ENCODE measurements at places on chromosomes 12 and 14.

DNA sequence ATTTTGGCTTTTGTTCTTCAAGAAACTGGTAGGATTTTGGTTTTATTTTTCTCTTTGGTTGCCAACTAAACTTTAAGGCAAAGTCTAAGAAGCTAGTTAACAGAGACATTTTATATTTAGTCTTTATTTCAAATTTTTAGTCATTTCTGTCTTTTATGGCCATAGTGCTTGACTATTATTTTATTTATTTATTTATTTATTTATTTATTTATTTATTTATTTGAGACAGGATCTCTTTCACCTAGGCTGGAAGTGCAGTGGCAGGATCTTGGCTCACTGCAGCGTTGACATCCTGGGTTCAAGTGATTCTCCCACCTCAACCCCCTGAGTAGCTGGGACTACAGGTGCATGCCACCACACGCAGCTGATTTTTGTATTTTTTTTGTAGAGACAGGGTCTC lies 3.1 kb downstream of the MON2 start:
- DNase-seq: no peak

DNA sequence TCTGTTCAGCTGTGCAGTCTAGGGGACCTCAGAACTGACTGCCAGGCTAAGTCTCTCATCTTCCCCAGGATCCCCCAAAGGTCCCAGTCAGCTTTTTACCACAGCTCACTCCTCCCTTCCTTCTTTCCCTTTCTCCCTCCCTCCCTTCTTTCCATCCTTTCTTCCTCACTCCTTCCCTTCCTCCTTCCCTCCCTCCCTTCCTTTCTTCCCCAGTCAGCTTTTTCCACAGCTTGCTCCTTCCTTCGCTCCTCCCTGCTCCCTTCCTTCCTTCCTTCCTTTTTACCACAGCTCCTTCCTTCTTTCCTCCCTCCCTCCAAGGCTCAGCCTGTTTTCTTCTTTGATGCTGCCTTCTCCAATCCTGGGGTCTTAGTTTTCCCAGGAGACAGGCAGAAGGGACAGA lies 39.2 kb downstream of the ATG14 start:
- DNase-seq: no peak

- no peak for DNase-seq
Observed at GRCh38 chr12:12792421-12792820, 7.0 kb downstream of the APOLD1 start.

GRCh38 chr12:43737646-43738045 lies 20.9 kb downstream of the PUS7L start:
- peak; percentile 77 for DNase-seq

DNA sequence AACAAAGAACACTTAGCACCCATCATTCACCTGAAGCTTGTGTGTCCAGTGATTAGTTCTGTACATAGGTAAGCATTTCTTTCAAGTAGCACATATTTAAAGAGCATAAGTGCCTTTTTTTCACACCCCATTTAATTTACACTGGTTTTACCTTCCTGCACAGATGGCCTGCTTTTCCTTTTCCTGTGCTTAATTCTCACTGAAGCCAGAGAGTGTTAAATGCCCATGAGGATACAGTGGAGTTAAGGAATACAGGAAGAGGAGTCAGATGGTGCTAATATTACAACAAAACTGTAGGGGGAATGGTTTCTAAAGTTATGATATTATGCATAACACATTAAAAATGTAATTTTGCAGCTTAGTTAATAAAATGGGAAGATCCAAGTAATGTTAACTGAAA lies 31.0 kb upstream of the SLC38A1 start:
- DNase-seq: no peak

DNA sequence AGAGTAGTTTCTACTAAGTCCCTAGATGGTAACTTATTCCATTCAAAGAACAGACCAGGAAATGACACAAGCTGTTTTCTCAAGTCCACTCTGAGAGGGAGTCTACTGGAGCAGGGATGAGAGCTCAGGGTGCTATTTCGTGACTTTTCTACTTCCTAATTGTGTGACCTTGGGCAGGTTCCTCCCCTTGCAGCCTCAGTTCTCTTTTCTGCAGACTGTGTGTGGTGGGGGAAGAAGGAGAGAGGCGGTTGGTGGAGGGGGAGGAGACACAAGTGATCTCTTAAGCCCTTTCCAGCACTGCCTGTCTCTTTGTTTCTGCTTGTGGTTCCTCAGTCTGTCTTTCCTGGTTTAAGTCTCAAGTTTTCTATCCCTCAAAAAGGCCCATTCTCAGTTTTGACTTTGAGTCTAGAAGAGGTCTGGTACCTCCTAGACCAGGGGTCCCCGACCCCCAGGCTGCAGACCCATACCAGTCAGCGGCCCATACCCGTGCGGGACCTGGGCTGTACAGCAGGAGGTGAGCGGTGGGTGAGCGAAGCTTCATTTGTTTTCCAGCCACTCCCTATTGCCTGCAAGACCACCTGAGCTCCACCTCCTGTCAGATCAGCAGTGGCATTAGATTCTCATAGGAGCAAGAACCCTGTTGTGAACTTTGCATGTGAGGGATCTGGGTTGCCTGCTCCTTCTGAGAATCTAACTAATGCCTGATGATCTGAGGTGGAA lies 10.7 kb downstream of the FGF6 start:
- no peak for DNase-seq

DNA sequence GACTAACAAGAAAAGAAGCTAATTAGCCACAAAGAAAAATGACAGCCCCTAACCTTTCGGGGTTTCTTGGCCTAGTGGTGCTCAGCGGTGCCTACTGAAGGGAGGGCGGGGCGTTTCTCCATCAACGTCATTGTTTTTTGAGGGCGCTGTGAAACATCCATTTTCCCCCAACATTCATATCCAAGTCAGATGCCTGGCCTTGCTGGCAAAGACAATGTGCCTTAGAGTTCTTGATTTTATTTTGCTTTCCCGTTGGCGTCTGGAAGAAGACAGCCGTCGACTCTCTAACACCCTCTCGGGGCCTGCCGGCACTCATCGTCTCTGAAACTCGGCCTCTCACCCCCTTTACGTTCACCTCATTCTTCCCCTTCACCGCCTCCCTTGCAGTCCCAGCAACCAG lies 154.5 kb downstream of the PHETA1 start:
- DNase-seq: no peak

DNA sequence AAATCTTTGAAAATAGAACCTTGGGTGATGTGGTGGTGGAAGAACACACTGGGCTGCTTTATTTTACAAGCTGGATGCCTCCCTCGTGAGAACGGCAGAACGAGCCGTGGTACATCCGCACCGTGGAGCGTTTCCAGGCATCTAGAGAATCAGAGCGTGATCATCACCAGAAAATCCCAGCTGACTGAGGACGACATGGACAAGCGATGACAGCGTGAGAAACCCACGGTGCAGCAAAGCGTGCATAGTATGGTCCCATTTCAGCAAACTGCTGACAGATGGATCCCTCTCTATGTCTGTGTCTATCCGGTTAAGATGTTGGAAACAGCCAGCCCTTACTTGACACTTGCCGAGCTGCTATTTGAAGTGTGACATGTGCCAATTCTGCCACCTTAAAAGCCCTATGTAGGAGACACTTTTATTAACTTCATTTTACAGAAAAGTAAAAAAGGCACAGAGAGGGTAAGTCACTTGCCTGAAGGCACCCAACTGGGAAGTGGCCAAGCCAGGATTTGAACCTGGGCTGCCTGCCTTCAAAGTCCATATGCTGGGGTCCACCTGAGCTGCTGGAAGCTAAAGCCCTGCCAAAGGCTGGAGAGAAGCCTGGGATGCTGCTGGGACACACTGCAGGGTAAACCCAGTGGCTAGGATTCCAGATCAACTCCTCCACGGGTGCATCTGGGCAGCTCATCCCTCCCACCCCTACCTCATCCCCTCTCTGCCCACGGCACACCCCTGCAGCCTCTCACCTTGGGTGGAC lies 14.9 kb downstream of the SCARB1 start:
- no peak for DNase-seq

DNA sequence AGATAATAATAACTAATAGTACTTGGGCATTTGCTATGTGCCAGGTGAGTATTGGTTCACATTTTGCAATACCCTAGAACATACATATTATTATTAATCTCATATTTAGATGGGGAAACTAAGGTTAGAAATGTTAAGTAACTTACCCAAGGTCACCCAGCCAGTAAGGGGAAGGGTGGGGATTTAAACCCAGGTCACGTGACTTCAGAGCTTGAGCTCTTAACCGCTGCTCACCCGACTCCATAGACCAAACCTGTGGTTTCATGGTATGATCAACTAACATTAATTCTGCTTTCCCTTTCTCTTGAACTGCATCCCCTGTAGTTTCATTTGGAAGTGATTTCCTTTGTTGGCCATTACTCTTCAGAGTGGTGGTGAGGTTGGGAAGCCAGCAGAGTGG lies 242.3 kb downstream of the NRXN3 start:
- DNase-seq: no peak

Measured in cardiac fibroblast (primary cell).